ENCODE measurements at places on chromosomes 7 and 10. TPM values are rescaled to one million over a fixed set of nuclear protein-coding genes. Genes with fewer than 3 reads are reported as not detected.

DNA sequence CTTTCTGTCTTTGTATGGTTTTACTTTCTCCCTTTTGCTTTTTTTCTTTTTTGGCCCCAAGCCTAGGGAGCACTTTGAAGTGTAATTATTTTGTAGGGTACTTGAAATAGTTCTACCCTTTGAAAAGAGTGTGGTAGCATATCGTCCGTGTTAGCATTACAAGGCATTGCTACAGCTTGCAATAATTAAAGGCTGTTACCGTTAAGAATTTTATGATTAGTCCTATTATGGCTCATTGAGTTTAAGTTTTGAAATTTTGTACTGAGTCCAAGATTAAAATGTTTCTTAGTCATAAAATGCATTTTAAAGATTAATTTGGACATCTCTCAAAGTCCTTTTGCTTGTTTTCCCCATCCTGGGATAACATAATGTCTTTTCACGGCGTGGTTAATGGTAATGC is 490.0 kb upstream of the LRRN3 start:
- no peak for DNase-seq

GRCh38 chr10:9097991-9098306 is 1043.5 kb downstream of the GATA3 start:
- DNase-seq: no peak

DNA sequence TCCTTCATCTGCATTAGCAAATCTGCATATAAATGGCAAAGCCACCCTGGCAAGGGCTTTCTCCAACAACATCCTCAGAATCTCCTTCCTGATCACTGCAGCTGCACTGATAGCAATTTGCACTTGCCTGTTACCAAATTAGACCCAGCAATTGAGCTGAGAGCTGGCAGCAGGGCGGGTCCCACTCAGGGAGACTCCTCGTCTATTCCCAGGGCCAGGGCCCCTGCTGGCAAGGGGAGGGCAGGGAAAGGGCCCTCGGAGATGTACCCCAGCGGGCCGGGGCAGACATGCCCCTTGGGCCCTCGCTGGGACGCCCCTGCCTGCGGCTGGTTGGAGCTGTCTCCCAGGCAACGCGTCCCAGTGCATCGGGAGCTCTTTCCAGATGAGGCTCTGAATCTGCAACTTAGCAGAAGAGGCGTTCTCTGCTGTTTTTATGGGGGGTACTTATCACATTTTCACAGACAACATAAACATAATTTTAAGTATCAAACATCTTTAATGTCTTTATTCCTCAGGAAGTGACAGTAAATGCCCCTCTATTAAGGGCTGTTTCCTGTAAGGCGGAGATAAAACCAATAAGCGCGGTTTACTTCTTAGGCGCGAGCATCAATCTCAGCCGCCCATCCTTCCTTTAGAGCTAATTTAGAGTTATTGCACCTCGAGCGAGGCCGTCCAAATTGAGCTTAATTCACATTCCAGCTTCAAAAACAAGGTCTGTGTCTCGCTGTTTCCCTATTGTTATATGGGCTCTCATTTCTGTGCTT is 249.0 kb upstream of the PPP2R2D start:
- no peak for DNase-seq

DNA sequence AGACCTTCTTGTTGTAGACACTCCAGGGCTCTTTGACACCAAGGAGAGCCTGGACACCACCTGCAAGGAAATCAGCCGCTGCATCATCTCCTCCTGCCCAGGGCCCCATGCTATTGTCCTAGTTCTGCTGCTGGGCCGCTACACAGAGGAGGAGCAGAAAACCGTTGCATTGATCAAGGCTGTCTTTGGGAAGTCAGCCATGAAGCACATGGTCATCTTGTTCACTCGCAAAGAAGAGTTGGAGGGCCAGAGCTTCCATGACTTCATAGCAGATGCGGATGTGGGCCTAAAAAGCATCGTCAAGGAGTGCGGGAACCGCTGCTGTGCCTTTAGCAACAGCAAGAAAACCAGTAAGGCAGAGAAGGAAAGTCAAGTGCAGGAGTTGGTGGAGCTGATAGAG is 5.5 kb downstream of the GIMAP7 start:
- peak; percentile 56 for DNase-seq

- no peak for DNase-seq
Observed at GRCh38 chr10:76301950-76302349, 870.5 kb downstream of the LRMDA start.

The NPSR1 gene
- not detected for total RNA-seq

The CHAT gene
- total RNA-seq: not detected

GRCh38 chr7:115153176-115153575 is 231.3 kb downstream of the MDFIC start:
- no peak for DNase-seq

DNA sequence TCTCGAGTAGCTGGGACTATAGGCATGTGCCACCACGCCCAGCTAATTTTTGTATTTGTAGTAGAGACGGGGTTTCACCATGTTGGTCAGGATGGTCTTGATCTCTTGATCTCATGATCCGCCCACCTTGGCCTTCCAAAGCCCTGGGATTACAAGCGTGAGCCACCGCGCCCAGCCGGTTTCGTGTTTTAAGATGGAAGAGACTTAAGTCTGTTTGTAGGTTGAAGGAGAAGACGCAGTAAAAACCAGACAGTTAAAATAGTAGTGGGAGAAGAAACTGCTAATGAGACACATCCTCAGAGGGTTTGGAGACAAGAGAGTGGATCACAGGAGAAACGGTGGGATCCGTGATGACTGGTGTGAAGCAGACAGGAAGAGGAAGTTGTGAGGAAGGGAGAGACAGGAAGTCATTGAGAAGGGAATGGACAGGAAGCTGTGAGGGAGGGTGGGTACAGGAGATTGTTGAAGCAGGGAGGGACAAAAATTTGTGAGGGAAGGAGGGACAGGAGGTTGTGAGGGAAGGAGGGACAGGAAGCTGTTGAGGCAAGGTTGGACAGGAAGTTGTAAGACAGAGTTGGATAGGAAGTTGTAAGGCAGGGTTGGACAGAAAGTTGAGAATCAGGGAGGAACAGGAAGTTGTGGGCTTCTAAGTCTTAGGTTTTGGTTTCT is 115.5 kb downstream of the WDFY4 start:
- DNase-seq: peak; percentile 53

The DNMBP gene
- 4.1 TPM for total RNA-seq

The HMX2 gene
- not detected for total RNA-seq

The TAS2R16 gene
- total RNA-seq: not detected

DNA sequence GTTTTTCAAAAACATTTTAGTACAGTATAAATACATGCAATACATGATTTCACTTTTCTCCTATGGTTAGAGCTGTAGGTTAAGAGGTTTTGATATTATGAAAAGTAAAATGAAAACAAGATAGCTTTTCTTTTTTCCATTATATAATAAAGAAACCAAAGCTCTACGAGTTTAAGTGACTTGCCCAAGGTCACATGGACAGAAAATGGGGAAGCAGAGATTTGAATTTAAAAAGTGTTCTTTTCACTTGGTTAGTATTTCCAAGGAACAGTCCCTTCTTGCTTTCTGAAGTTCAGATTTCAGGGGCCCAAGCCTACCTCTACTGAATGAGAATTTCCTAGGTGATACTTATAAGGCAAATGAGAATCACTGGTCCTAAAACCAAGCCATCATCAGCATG is 13.2 kb upstream of the MAP3K8 start:
- no peak for DNase-seq

The ACTR1A gene
- 72.7 TPM for total RNA-seq

DNA sequence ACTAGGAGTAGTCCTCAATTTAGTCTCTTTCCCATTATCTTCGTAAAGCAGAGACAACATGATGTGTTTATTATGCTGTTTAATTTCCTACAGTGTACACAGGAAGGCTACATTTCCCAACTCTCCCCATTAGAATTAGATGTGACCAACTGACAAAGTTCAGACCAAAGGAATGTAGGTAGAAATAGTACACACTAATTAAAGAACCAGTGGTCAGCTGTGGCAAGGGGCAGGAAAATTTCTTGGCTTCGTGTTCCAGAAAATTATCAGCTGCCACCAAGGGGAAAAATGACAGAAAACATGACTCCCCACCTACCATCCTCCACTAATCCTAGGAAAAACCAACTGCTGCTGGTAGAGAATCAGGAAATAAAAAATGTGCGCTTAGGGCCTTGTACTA is 125.6 kb downstream of the PPP1R3A start:
- no peak for DNase-seq

DNA sequence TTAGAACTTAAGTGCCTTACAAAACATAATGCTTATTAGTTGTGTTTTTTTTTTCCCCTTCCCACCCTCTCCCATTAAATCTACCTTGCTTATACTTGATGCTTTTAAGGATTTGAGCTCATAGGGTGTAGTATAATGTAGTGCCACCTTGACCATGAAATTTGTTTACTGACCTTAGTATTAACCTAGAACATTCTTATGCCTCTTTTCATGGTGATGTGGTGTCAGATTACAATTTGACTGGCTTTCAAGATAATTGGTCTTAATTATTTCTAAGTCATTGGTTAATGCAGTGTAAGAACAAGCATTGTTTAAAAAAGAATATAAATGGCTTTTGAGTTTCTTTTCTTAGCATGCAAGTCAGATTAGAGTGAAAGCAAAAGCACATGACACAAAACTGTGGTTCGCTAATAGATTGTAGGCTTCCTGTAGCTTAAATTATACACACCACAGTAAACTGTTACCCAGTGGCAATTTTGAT is 61.8 kb downstream of the ADD3 start:
- DNase-seq: no peak

Measured in activated CD8-positive, alpha-beta T cell treated with anti-CD3 and anti-CD28 coated beads, Interleukin-2, amount 10 ng/mL, durations not matched to agents 7 days and 5 days (primary cell).